ENCODE measurements at places on chromosomes 13 and 19.

- no peak for DNase-seq
- H3K4me1 ChIP-seq, result no peaks in the 10 kb centered on the region
- no peak overlapping the region for H3K27ac ChIP-seq
- H3K27me3 ChIP-seq, result no peaks in the 10 kb centered on the region
- H3K36me3 ChIP-seq, result no peaks in the 10 kb centered on the region
- H3K4me3 ChIP-seq, result no peak overlapping the region
Measured at GRCh38 chr13:78499802-78500201, 103.5 kb downstream of the POU4F1 start.

DNA sequence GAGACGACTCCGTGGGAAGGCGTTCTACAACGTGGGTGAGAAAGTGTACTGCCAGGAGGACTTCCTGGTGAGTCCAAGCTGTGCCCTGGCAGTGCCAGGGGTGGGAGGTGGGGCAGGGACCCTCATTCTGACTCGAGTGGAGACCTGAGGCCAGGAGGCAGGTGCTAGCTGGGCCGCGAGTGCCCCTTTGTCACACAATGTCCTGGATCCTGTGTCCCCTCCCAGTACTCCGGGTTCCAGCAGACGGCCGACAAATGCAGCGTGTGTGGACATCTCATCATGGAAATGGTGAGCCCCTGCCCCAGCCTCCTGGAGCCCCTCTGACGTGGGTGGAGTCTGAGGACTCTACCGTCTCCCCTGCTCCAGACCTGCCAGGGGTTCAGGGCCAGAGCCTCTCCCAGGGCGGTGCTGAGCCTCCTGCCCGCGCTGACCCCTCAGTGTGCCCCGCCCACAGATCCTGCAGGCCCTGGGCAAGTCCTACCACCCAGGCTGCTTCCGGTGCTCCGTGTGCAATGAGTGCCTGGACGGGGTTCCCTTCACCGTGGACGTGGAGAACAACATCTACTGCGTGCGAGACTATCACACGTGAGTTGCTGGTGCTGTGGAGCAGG lies 11.6 kb downstream of the WTIP start:
- no peak for DNase-seq
- H3K4me1 ChIP-seq, result no peaks in the 10 kb centered on the region
- H3K36me3 ChIP-seq, result no peaks in the 10 kb centered on the region
- no peak overlapping the region for H3K4me3 ChIP-seq
- peaks cover 1% of the 10 kb centered on the region for H3K27me3 ChIP-seq

- H3K36me3 ChIP-seq, result peaks cover 4% of the 10 kb centered on the region
- peaks cover 77% of the 10 kb centered on the region for H3K27me3 ChIP-seq
- no peak overlapping the region for H3K27ac ChIP-seq
- H3K4me1 ChIP-seq, result peaks cover 8% of the 10 kb centered on the region
- H3K4me3 ChIP-seq, result no peak overlapping the region
- no peak for DNase-seq
Measured at GRCh38 chr13:98427331-98427995, 149.4 kb downstream of the STK24 start.

GRCh38 chr13:61905054-61905453 lies 489.4 kb upstream of the PCDH20 start:
- H3K36me3 ChIP-seq, result no peaks in the 10 kb centered on the region
- H3K4me3 ChIP-seq, result no peak overlapping the region
- no peak overlapping the region for H3K27ac ChIP-seq
- no peaks in the 10 kb centered on the region for H3K4me1 ChIP-seq
- DNase-seq, result no peak
